ENCODE measurements at places on chromosomes 12 and 14.

GRCh38 chr12:31853520-31853919 lies 105.7 kb upstream of the RESF1 start:
- DNase-seq: no peak

GRCh38 chr14:33393895-33394368 lies 455.3 kb downstream of the NPAS3 start:
- DNase-seq: no peak

DNA sequence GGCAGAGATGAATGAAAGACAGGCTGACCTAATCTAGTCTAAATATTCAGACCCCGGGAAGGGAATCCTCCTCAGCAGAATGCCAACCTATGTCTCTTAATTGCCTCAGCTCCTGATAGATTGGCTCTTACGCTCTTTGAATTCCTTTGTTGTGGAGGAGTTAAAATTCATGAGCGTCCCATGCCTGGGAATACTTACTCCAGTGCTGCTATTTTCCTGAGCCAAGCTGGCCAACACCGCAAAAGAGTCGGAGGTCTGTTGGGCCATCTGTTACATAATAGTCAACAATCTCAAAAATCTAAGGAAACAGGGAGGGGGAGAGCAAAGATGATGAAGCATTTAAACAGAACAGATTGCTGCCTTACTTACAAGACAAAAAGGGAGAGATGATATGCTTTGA lies 182.8 kb downstream of the ASCL1 start:
- no peak for DNase-seq

- DNase-seq: no peak
Observed at GRCh38 chr14:78197051-78197450, 26.9 kb downstream of the NRXN3 start.

DNA sequence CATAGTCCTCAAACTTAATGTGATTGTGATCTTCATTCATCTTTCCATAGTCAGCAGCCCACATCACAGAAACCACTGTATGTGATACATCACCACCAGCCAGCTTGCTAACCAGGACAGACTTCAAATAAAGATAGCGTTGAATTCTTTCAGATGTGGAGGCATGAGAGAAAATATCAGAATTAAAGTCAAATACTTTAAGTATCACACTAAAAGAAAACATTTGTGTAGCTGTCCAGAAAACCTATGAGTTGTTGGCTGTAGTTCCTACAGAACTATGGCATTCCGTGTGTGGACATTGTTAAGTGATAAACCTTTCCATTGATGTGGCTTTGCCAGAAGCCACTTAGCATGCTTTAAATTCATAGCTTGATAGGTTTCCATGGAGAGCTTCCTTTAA lies 105.1 kb downstream of the LLPH start:
- no peak for DNase-seq

- DNase-seq: no peak
Observed at GRCh38 chr12:50542448-50542847, 37.7 kb downstream of the DIP2B start.

DNA sequence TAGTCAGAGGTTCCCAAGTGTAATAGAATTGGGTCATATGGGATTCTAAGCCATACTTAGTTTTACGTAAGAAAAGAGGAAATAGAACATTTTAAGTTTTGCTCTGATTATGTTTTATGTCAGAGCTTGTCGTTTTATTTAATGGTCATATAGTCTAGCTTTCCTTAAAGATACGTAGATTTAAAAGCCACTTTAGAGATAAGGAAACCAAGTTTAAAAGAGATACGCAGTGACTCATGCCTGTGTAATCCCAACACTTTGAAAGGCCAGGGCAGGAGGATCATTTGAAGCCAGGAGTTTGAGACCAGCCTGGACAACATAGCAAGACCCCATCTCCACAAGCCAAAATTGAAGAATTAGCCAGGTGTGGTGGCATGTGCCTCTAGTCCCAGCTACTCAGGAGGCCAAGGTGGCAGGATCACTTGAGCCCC lies 19.5 kb downstream of the MAPK1IP1L start:
- no peak for DNase-seq

GRCh38 chr12:53480491-53481442 lies 18.5 kb downstream of the MAP3K12 start:
- DNase-seq: no peak

- DNase-seq: no peak
Observed at GRCh38 chr12:104680070-104680469, 223.3 kb downstream of the CHST11 start.

DNA sequence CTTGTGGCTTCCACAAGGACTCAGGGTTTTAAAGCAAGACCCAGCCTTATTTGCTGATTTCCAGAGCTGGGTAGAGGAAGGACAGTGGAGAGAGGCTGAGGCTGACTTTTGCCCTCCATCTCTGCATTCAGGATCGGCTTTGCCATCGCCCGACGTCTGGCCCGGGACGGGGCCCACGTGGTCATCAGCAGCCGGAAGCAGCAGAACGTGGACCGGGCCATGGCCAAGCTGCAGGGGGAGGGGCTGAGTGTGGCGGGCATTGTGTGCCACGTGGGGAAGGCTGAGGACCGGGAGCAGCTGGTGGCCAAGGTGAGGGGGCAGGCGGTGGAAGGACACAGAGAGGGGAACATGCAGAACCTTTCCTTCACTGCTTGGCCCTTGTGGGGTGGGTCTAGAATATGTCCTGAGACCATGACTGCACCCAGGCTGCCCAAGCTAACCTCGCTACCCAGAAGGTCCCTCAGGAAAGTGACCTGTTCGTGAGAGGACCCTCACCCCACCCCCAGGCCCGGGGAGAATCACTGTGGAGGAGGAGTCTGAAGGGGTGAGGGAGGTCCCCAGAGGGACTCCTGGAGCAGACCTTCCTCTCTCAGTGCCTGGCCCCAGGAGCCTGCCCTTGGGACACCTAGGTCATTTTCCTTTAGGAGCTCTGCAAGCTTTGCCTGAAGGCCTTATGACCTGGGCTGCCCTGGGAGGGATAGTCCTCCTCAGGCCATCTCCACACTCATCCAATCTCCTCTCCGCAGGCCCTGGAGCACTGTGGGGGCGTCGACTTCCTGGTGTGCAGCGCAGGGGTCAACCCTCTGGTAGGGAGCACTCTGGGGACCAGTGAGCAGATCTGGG lies 3.1 kb downstream of the DHRS2 start:
- DNase-seq: no peak

DNA sequence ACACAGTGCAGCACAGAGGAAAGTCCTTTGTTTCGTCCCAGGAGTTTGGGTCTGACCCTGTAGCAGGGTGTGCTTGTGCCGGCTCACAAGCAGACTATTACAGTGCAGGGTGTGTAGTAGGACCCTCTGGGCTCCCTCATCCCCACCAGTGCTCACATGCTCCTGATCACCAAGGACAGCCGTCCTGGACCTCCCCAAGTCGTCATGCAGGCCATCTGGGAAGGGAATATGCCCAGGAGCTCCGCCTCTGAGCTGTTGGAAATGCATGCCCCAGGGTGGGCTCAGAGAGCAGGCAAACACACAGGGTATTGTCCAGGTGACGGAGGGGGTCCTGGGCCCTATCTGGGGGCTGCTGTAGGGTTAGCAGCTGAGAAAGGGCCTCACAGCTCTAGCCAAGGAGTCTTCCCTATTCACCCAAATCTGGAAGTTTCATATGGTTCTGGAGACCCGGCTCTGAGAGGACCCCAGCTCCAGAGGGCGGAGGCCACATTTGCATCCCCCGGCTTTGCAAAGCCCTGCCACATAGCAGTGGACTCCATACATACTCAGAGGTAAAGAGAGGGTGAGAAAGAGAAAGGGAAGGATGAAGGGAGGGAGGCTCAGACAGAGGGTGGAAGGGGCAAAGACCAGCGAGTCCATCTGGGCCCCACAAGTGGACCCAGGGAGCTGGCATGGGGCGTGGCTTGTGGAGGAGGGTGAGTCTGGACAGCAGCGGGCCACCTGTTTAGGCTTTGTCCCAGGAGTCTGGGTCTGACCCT lies 53.5 kb upstream of the PPP2R5C start:
- no peak for DNase-seq

DNA sequence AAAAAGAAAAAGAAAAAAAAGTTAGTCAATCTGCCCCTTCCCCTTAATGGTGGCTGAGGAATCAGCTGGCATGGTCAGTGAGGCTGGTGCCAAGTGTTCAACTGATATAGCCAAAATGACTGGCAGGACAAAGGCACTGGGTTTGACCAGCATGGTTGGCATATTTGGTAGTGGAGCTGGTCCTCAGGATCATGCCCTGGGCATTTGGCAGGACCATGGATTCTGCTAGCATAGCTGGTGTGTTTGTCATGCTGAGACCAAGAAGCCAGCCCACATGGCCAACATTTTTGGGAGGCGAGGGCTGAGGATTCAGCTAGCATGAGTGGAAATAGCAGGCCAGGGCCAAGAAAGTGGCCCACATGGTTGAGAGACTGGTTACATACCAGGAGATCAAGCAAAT lies 136.5 kb downstream of the FBXL14 start:
- no peak for DNase-seq

DNA sequence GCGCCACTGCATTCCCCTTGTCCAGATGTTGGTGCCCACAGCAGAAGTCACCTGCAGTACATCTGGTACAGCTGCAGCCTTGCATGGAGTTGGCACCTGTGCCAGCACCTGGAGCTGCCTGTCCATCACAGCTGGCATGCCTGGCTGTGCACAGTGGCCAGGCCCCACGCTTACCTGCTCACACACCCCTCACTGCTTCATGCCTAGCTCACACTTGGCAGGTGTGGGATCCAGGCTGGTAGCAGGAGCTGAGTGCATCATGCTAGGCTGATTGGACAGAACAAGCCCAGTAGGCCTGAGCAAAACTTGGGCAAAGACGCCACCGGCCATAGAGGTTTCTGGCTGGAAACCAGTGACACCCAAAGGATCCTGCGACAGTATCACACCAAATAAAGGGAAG lies 402.8 kb downstream of the FOXG1 start:
- no peak for DNase-seq

DNA sequence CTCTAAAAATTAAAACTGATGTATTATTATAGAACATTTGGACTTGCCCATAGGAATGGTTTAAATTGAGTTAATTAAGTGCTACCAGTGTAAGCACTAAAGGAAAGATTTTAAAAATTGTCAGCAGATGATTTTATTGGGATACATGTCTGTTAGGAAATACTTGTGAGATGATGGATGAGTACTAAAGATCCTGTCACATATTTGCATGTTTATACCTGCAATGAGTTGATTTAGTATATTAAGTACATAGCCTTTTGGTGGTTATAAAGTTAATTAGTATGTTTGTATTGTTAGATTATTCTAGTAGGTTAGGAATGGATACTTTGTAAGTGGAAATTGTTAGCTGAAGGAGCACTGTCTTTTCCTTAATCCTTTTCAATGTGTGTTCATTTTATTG lies 67.2 kb downstream of the CCDC91 start:
- no peak for DNase-seq

DNA sequence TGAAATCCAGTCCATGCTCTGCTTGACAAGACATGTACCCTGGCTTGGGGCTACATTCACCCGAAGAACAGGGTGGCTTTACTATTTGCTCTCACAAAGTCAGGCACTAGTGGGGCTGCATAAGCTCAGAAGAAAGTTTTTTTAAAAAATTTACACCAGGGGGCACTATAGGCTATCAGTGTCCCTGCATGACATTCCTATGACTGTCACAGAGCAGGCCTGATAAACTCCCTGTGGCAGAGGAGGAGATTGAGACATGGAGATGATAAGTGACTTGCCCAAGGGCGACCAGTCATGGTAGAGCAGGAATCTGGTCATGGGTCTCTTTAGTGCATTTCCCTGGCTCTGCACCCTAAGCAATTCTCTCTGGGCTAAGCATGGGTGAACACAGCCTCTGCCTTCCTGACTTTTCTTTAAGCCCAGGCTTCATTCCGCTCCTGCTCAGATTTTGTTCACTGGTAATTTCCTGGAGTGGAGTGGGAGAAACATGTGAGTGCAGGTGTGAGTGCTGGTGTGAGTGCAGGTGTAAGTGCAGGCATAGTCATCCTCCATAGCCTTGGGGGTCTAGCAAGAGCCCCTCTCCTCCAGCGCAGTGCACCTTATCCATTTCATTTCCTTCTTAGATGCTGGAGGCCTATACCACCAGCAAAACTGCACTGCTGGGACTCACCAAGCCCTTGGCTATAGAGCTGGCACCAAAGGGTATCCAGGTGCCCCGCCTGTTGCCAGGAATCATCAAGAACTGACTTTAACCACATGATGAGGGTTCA lies 91.6 kb downstream of the DHRS2 start:
- DNase-seq: no peak

- no peak for DNase-seq
Observed at GRCh38 chr14:33682760-33683159, 268.1 kb downstream of the EGLN3 start.

- no peak for DNase-seq
Observed at GRCh38 chr12:108857158-108857407, 300 bp downstream of the SSH1 start.

DNA sequence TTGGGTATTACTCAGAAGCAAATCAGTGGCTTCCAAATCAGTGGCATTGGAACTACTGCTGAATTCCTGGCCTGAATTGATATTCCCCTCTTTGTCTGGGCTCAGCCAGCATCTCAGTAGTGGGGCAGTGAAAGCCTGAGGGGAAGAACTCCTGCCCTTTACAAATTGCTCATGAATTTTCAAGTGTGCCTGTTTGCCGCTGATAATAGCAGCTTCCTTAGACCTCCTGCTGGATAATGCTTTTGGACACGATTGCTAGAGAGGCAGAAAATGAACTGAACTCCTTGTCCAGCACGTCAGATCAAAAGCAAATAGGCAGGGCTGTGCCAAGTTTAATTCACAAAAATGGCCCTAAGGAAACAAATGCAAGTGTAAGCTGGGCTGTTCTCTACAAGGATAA lies 91.3 kb upstream of the GZMB start:
- DNase-seq: no peak

- no peak for DNase-seq
Observed at GRCh38 chr12:105348561-105348960, 18.1 kb downstream of the C12orf75 start.

GRCh38 chr12:4044101-4044500 lies 170.9 kb upstream of the PARP11 start:
- no peak for DNase-seq

DNA sequence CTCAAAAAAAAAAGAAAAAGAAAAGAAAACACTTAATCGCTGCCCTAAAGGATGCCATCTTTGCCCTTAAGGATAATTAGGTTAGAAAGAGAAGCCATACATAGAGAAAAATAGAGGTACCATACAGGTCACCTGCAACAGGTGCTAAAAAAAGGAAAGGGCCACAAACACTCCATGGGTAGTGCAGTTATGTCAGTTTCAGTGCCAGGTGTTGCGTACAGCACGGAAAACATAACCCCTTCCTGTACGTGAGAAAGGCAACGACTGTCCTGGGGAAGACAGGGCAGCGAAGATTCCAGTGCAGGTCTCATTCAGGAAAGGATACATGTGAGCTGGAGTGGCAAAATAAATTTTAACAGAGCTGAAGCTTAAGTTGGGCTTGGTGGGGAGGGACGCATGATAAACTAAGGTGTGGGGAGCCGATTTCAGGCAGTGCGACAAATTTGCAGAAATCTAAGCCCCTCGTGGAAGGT lies 553 bp upstream of the DAZAP2 start:
- no peak for DNase-seq

- no peak for DNase-seq
Observed at GRCh38 chr12:72300728-72301127, 28.6 kb downstream of the TRHDE start.

DNA sequence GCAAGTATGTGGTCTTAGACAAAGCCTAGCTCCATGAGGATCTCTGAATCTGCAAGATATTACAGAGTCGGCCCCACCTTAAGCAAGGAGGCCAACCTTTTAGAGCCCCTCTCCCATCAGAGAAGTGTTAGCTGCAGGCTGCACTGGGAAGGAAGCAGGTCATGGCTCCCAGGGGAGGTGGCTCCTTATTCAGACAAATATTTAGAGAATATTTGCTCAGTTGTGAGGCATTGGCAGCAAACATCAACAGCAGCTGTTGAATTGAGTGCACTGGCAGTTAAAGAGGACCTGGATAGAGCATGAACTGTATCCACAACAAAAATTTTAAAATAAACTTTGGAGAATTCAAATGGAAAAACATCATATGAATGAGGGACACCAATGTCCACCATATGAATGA lies 44.7 kb downstream of the FSCB start:
- no peak for DNase-seq

Data from stimulated activated CD4-positive, alpha-beta T cell treated with anti-CD3 and anti-CD28 coated beads, Interleukin-1b, Interleukin-23, amount 100 ng/mL, for 24 hours (primary cell).